ENCODE measurements at places on chromosomes 1 and 21.

GRCh38 chr1:30447080-30447479 is 276.3 kb downstream of the MATN1 start:
- DNase-seq, result no peak

GRCh38 chr1:3225661-3226060 is 156.7 kb downstream of the PRDM16 start:
- no peak for DNase-seq

DNA sequence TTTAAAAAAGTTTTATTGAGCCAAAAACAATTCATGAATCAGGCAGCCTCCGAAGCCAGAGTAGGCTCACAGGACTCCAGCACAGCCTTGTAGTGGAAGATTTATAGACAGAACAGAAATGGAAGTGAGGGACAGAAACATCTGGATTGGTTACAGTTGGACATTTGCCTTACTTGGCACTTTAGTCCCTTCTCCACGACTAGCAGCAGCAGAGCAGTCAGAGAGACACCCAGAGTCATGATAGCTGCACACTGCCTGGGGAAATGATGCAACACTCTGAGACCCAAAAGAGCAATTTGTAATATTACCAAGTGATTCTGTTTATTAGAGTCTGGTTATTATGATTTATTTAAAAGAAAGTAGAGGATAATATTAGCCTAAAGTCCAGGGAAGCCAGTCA is 72.2 kb upstream of the KRTAP11-1 start:
- no peak for DNase-seq

GRCh38 chr1:209937996-209938959 is at the start of gene SYT14:
SYT14 (plus strand) TSS chr1:209938217; CDS start chr1:209938265, 48 bp downstream.
- DNase-seq, result peak; percentile 25

- no peak for DNase-seq
Measured at GRCh38 chr1:201553496-201554189, 14.7 kb downstream of the NAV1 start.

DNA sequence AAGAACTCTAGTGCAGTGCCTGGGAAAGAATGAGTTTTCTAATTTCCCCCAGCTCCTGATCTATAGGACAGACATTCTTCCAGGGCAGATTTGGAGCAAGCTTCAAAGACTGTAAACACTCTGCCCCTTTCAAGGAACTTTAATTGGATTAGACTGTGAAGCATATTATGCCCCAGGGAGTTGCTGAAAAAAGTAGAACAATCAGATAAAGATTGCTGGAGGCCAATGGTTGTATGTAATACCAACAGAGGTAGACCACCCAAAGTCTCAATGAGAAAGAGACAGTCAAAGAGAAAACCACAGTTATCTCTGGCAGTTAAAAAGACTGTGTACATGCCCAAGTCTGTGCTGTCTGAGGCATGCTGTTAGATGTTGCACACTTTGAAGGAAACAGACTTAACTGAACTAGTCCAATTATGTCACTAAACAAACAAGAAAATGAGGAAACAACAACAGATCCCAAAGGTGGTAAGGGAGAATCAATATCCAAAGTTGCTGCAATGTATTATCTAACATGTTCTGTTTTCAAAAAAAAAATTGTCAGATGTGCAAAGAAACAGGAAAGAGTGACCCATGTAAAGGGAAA is 24.4 kb downstream of the C4BPA start:
- DNase-seq, result no peak

GRCh38 chr1:107358619-107359327 is 217.9 kb downstream of the NTNG1 start:
- no peak for DNase-seq

DNA sequence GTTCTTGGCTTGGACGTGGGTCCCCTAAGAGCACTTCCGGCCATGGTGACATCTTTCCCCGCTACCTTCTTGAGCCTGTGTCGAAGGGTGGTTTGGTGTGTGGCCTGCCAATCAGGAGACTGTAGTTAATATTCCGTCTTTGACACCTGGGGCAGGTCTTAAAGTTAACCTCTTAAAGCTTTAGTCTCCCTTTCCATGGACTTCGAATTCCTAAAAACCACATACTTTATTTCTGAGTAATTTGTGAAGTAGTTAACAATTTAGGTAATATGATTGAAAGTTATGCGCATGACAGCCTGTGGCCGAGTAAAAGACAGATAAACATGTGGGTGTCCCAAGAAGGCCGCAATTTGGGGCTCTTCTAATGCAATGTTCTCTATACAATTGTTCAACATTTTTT is 10.2 kb upstream of the RAB29 start:
- no peak for DNase-seq

GRCh38 chr1:70134148-70134547 is 71.2 kb downstream of the LRRC40 start:
- DNase-seq, result no peak

GRCh38 chr1:94832446-94832845 is 12.3 kb downstream of the SLC44A3 start:
- DNase-seq, result no peak

- no peak for DNase-seq
Measured at GRCh38 chr1:14926229-14926628, 227.3 kb upstream of the TMEM51 start.

GRCh38 chr1:69911301-69911801 is 294.0 kb downstream of the LRRC40 start:
- no peak for DNase-seq

- no peak for DNase-seq
Measured at GRCh38 chr21:28640326-28640725, 352.4 kb downstream of the LTN1 start.

Measured in GM13976 (cell line).